ENCODE measurements at places on chromosomes 6 and 20. TPM values are rescaled to one million over a fixed set of nuclear protein-coding genes. Genes with fewer than 3 reads are reported as not detected.

Gene ZBTB46
- 11.1 TPM for total RNA-seq

Gene PHACTR3
- 10.6 TPM for total RNA-seq

Gene HTR1E
- not detected for total RNA-seq

Gene IP6K3
- 2.2 TPM for total RNA-seq

Gene NEURL2
- total RNA-seq, result 8.5 TPM

Gene SIRPB1
- total RNA-seq, result 7.6 TPM

Gene GRM1
- not detected for total RNA-seq

Gene RAET1G
- total RNA-seq, result 19.5 TPM

Gene LST1
- total RNA-seq, result 34.2 TPM
